GM13977 (cell line): ENCODE measurements at places on chromosomes 4 and X.

DNA sequence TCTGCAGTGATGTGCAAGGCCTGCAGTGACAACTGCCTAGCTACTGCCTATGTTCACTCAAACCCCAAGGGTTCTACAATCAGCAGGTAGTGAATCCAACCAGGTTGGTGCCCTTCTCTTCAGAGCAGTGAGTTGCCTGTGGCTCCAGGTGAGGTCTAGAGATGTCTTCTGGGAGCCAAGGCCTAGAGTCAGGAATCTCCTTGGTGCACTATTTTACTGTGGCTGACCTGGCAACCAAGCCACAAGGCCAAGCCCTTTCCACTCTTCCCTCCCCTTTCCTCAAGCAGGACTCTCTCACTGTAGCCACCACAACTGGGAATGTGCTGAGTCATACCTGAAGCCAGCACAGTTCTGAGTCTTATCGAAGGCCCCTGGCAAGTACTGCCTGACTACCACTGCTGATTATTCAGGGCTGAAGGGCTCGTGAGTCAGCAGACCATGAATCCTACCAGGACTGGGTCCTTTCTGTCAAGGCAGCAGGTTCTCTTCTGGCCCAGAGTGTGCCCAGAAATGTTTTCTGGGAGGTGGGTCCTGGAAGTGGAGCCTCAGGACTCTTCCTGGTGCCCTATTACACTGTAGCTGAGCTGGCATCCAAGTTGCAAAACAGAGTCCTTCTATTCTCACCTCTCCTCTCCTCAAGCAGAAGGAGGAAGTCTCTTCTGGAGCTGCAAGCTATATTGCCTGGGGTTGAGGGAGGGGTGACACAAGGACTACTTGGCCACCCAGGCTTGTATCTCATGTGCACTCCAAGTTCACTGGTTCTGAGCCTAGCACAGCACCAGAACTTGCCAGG lies 111.6 kb downstream of the BTC start:
- no peak for DNase-seq

GRCh38 chr4:8419222-8420041 lies 21.1 kb downstream of the ACOX3 start:
- peak; percentile 66 for DNase-seq

DNA sequence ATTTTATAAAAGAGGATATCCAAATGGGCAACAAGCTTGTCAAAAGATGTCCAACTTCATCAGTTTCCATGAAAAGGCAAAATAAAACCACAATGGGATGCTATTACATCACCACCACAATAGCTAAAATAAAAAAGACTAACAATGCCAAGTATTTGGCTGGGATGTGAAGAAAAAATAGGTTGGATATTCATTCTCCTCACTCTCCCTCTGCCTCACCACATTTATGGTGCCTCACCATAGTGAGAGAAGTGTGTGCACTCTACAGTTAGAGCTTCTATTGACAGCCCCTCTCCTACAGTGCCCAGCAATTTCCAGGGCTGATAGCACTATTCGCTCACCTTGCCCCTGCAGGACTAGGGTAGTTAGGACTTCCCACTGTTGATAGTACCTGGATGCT lies 25.5 kb downstream of the VEGFC start:
- DNase-seq = no peak

DNA sequence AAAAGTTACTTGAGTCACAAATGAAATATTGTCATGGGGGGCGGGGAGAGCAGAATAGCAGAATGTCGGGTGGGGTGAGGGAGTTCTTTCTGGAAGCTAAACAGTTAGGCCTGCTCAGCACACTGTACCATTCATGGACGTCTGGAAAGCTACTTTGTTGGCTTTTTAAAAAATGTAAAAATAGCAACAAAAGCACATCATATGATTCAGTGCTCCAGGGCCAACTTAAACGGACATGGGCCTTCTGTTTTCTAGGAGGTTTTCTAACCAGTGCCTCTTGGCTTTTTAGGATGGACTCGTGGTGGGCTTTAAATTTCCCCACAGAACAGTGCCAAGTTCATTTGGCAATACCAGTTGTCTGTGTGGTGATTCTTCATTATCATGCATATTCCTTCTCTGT lies 57.4 kb upstream of the CLCN4 start:
- DNase-seq = no peak

DNA sequence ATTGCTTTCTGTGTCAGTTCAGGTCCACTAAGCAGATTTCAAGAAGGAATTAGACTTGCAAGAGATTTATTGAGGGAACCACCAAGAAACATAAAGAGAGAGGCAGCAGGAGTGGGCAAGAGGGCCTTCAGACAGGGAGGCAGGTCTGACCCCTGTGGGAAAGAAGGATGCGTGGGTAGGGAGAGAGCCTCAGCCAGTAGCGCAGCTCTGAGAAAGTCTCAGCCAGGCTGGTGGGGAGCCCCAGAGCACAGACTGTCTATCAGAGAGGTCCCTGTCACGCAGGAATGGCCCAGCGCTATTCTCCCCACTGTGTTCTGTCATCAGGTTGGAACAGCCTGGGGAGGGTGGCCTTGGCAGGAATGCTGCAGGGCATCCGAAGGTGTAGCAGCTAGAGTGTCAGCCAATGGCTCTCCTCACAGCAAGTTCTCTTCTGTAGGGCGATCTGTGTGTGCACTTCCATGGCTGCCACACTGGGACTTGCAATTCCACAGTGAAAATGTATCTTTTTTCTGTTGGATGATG lies 48.0 kb downstream of the OTC start:
- DNase-seq = no peak

GRCh38 chrX:154748712-154749339 lies 2.1 kb downstream of the GAB3 start:
- peak; percentile 57 for DNase-seq

DNA sequence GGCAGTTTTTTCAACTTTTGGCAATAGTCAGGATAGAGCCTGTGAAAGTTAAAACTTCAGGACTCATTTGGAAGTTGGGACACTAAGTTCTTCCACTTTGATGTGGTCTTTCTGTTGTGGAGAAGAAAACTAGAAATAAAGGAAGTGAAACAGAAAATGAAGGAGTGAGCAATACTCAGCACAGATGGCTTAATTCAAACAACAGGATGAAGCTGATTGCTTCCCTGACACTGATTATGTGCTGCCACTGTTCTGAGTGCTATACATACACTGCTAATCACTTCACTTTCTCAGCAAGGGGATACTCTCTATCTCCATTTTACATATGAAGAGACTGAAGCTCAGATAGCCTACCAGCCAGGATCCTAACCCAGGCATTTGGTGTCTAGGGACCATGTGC lies 235.1 kb upstream of the CPEB2 start:
- no peak for DNase-seq

- no peak for DNase-seq
Observed at GRCh38 chr4:124152132-124152531, 560.4 kb downstream of the ANKRD50 start.

- DNase-seq = no peak
Observed at GRCh38 chrX:113157496-113157895, 316.9 kb upstream of the AMOT start.

GRCh38 chr4:2220016-2220630 lies 21.8 kb downstream of the HAUS3 start:
- DNase-seq = peak; percentile 60

GRCh38 chrX:9848718-9849479 lies 62.7 kb downstream of the SHROOM2 start:
- no peak for DNase-seq

GRCh38 chrX:8484360-8484949 lies 19.8 kb downstream of the VCX3B start:
- DNase-seq = no peak

- peak; percentile 29 for DNase-seq
Observed at GRCh38 chr4:15891312-15891711, 47.2 kb downstream of the FGFBP1 start.

- no peak for DNase-seq
Observed at GRCh38 chrX:3166670-3167455, 125.6 kb downstream of the ARSF start.

DNA sequence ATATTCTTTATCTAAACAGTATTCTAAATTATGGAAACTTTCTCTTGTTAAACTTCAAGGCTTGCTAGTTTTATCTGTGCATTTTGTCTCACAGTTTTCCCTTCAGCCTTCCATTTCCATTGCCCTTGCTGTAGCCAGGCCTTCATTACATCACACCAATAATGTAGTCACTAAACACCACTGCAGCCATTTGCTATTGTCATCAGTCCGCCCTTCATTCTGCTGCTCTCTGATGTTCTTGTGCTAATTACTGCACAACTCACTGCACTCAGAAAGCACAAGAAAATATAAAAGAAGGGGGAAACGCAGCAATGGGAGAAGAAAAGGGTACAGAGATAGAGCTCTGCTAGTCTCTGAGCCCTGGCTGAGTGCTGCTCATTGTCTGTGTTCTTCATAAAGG lies 239.6 kb upstream of the FSTL5 start:
- no peak for DNase-seq

- no peak for DNase-seq
Observed at GRCh38 chr4:20882500-20882899, 182.2 kb downstream of the PACRGL start.

- DNase-seq = no peak
Observed at GRCh38 chrX:132068405-132068804, 45.3 kb downstream of the STK26 start.

GRCh38 chr4:83498187-83498586 lies 13.3 kb upstream of the ABRAXAS1 start:
- DNase-seq = no peak

DNA sequence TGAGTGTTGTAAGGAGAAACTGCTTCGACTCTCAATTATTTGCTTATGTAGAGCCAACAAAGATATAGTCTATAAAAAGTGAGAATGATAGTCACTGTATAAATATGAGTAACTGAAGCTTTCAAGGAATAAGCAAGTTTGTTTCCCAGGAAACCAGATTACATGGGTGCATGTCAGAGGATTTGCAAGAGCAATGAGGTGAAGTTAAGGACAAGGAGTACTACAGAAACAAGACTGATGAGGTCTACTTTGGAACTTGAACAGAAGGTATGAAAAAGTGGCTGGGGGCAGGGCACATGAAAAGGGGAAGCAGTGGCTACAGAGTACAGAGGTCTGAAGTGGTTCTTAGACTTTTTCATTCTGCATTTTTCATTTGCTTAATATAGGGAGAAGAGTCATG lies 321.0 kb upstream of the CXXC4 start:
- DNase-seq = no peak

- no peak for DNase-seq
Observed at GRCh38 chr4:165680821-165681220, 192.2 kb upstream of the TLL1 start.

- no peak for DNase-seq
Observed at GRCh38 chrX:141405486-141405852, 163.2 kb upstream of the SPANXC start.

GRCh38 chr4:153798901-153799693 lies 10.2 kb upstream of the SFRP2 start:
- no peak for DNase-seq

DNA sequence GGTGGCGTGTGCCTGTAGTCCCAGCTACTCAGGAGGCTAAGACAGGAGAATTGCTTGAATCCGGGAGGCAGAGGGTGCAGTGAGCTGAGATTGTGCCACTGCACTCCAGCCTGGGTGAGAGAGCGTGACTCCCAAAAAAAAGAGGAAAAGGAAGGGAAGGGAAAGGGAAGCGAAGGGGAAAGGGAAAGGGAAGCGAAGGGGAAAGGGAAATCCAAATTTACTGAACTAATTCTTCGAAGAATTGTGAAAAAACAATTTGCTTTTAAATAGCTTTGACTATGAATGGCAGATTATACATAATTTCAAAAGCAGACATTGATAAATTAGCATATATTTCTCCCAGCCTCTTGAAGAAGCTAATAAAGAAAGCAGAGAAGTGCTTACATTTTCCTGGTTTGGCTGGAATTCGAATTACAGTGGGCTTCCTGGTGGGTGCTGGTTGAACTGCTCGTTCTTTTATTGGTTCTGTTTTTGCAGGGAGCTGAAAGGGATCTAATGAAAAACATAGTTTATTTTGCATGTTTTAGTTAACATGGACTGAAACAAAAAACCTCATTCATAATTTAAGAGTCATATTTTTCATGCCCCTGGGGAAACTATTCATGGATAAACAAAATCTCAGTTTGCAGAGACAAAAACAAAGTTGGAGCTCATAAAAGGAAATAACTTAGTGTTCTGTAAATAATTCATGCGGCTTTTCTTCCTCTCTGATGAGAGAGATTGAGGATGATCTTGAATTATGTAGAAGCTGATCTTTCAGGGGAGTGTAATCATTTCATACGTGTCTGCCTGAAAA lies 66.0 kb downstream of the RPS3A start:
- DNase-seq = no peak

- DNase-seq = no peak
Observed at GRCh38 chr4:125043486-125043885, 271.3 kb upstream of the FAT4 start.

DNA sequence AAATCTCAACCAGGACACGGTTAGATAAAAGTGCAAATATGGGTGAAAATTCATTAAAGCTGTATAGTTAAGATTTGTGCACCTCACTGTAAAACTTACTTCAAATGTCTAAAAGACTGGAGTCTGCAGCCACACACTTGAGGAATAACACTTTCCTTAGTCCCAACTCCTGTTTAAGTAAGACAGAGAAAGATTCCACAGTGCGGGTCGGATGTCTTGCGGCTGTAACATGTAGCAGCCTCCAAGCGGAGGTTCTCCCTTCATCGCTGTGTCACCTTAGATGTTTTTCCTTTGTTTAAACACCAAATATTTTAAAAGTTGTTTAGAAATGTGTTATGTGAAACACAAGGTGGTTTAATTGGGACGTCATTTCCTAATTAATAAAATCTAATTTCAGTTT lies 905 bp upstream of the MAEA start:
- DNase-seq = no peak

DNA sequence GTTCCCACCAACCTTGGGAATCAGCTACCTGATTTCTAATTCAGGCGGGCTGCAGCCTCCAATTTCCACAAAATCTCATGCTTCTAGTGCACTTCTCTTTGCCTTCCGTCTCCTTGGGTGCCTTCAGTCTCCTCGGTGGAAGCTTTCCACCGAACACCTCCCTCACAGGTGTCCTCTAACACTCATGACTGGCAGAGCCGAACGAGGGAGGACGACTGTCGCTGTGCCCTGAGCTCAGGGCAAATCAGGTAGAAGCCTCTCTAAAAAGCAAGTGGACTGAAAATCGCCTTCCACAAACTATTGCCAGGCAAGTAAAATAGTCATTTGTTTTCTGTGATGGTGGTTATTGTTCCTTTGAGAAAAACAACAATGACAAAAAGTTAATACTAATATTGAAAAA lies 176.1 kb upstream of the PPARGC1A start:
- DNase-seq = no peak

GRCh38 chr4:65791812-65792308 lies 121.6 kb upstream of the EPHA5 start:
- no peak for DNase-seq

GRCh38 chrX:99095965-99096635 lies 1314.0 kb downstream of the PCDH19 start:
- no peak for DNase-seq

- DNase-seq = peak; percentile 83
Observed at GRCh38 chr4:2792711-2793585, at the start of gene SH3BP2. TSS of gene SH3BP2 (plus strand) at chr4:2793085. CDS start at chr4:2820618, 27,533 bp downstream.

DNA sequence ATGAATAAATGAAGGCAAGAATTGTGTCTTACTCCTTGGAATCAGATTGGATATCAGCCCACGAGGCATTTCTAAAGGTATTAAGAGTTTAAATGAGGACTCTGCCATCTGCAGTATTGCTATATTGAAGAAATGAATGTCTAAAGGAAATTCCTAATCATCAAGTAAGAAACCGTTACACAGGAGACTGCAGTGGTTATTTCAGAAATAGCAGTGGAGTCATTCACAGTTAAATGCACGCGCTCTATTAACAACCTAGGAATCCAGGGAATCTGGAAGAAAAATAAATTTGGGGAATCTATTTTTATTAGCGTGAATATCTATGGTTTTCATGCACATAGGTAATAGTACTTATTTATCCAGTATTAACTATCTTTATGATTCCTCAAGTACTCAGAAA lies 334.2 kb downstream of the TENM3 start:
- DNase-seq = no peak

GRCh38 chrX:26414534-26414933 lies 198.6 kb downstream of the MAGEB5 start:
- no peak for DNase-seq
